Kidney (tissue), 22 donors: ENCODE measurements at places on chromosomes 11 and 22. TPM values are rescaled to one million over a fixed set of nuclear protein-coding genes. Genes with fewer than 3 reads are reported as not detected.

GRCh38 chr11:33064033-33064825 is 24.9 kb downstream of the TCP11L1 start:
- DNase-seq, result no peak

Gene PATE1
- polyA plus RNA-seq, result not detected

GRCh38 chr22:17922925-17923903 is 101.1 kb downstream of the MICAL3 start:
- no peak for DNase-seq

Gene MMP8
- polyA plus RNA-seq, result not detected

DNA sequence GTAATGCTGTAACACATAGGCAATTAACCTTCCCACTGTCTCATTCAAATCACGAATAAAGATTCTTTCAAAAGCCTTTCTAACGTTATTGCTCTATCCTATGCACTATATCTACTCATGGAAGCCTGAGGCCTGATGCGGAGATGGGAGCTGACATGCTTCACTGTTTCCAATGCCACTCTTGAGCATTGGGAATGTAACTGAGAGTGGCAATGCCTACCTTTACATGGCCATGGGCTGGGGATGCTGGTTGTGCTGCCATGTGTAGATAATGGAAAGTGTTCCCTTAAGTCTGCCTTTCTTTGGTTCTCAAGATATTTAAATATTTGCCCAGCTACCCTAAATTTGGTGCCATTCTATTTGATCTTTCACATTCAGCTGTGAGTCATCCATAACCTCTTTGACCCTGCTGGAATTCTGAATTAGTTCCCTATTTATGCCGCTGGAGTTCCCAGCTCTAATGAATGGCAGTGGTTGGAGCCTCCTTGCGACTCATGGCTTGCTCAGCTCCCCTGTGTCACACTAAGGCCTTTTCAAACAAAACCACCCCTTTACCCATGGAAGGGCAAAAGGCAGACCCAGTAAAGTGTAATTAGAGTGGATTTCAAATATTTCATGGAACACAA is 21.4 kb upstream of the DKK3 start:
- DNase-seq, result no peak

DNA sequence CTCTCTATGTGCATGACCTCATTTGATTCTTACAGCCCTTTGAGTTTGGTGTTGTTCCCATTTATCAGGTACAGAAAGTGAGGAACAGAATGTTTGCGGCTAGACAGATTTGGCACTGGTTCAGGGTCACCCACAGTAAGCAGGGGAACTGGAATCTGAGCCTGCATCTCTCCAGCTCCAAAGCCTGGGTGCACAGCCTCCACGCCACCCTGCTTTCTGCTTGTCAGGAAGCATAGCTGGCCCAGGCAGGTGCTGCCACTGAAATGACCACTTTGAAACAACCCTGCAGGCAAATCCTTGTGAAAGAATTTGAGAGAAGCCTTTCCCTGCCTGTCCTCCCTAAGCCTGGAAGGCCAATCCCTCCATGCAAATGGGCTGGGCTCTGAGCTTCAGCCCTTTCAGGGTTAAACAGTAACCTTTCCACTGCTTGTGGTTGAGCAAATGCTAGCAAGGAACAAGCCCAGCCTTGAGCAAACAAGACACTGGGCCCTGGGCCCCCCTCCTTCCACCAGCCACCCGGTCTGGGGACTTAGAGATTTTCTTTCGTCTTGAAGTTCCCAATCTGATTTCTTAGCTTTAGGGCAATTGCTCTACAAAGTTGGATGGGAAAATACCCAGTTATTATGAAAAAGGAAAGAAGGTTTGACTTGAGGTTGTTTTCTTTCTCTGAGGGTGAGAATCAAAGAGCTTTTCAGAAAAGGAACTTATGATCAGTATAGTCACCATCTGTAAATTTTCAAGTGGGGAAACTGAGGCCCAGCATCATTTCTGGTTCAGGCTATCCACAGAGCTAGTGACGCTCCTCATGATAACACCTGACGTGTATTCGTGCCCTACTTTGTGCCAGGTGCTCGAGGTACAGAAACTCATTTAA is 19.4 kb downstream of the EHF start:
- peak; percentile 74 for DNase-seq

- DNase-seq, result no peak
Observed at GRCh38 chr11:121576531-121576930, 123.8 kb upstream of the SORL1-AS1 start.

Gene OR51Q1
- polyA plus RNA-seq, result not detected
